Activated CD4-positive, alpha-beta T cell treated with anti-CD3 and anti-CD28 coated beads for 36 hours (primary cell): ENCODE measurements at places on chromosomes 6 and 20.

- DNase-seq: no peak
These were observed 179.9 kb upstream of the TAB2 start for GRCh38 chr6:149137594-149137993.

DNA sequence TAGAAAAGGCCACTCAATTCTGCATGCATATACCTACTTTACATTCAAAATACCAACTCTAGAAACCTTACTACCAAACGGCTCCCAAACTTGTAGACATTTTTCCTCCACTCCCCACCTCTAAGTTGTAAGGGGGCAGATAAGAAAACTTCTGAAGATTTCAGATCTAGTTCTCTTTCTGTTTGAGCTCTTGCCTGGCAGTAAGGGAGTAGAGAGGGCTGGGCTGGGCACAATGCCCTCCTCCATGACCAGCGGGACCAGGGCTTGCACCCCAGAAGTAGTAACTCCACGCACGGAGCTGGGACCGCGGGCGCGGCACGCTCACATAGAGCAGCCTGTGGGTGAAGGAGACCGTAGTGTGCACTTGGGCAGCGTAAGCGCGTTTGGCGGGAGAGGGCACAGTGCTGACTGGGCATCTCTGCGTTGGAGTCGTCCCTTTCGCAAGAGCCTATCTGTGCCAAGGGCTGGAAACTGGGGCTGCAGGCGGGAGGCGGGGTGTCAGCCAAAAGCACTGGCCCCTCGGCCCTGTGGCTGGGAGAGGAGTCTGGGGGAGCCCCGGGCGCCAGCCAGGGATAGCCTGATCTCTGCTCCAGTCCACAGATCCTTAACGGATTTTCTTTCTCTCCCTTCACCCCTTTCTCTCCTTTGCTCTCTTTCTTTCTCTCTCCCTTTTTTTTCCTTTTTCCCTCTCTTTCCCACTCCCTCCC, 32.4 kb downstream of the PHACTR1 start:
- no peak for DNase-seq

- DNase-seq: no peak
These were observed 1.8 kb upstream of the TGM3 start for GRCh38 chr20:2293971-2294370.

- DNase-seq: no peak
These were observed 34.9 kb upstream of the HEY2 start for GRCh38 chr6:125714441-125715090.

DNA sequence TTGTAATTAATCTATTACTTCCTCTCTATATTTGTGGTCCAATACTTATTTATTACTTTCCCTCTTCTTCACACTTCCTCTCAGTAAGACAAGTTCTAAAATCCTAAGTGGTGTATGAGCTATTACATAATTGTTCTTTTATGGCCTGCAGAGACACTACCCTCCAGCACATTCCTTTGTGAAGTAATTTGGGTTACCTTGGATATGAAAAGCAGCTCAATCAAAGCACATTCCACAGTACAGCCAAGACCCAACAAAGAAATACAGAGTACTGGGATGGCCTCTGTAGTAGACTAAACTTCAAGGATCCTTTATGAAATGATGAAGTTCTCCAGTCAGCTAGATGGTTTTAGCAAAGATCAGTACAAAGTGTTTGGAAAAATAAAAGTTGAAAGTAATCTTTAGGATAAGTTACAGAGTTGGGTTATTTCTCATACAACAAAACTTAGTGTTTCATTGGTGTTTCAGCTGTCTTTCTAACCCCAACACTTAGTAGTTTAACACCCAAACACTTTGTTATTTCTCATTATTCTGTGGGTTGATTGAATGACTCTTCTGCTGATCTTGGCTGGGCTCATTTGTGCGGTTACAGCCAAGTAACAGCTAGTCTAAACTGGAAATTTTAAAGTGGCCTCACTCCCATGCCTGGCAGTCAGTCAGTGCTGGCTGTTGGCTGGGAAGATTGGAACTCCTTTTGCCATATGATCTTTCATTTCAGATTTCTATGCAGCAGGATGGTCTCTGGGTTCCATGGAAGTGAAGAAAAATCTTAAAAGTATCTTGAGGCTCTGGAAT, 161.5 kb upstream of the POU3F2 start:
- no peak for DNase-seq

DNA sequence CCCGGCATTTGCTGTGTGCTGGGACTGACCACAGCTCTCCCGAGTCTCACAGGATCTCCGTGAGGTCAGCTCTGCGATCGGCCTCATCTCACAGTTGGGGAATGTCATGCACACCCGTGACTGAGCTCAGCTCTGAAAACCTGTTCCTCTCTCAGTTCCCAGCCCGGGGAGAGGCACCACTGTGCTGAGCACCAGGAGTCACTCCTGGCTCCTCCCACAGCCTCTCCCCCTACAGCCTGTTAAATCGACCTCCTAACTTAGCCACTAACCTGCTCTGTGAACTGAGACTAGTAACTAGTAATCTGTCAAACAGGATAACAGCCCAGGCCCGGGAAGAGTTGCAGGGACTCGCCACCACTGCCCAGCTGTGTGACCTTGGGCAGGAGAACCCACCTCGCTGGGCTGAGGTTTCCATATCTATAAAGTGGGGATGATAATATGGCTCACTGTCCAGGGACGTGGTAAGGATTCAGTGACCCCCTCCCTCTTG, 20.1 kb upstream of the NOL4L start:
- no peak for DNase-seq

- no peak for DNase-seq
These were observed 449.0 kb downstream of the QKI start for GRCh38 chr6:163863565-163863964.

GRCh38 chr6:99011151-99011550, 63.4 kb upstream of the FBXL4 start:
- DNase-seq: no peak

GRCh38 chr20:64153861-64154589, 10.2 kb upstream of the MYT1 start:
- no peak for DNase-seq

- DNase-seq: no peak
These were observed 144.9 kb downstream of the SOX4 start for GRCh38 chr6:21738180-21739094.

DNA sequence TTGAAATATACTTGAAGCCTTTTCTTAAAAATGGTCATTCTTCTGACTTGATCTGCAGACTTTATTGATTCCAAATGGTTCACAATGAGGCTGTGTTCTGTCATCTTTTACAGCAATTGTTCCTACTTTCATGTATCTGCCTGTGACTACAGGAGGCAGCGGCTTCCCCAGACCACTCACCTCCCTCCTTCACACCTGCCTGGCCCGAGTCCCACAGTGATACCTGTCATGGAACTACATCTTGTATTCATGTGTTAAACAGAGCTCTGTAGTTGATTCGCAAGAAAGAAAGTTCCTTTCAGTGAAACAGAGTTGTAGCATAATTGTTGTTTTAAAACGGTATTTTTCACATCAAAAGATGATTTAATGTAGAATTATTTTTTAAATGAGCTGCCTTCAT, 673.5 kb upstream of the AGPAT4 start:
- DNase-seq: no peak

GRCh38 chr6:18712595-18712994, 325.4 kb downstream of the RNF144B start:
- DNase-seq: no peak

- no peak for DNase-seq
These were observed 11.8 kb downstream of the ZBTB24 start for GRCh38 chr6:109471105-109471810.

- no peak for DNase-seq
These were observed 315 bp upstream of the PDE10A start for GRCh38 chr6:165663377-165663735.

GRCh38 chr6:170128346-170128745, 162.5 kb downstream of the DLL1 start:
- no peak for DNase-seq

DNA sequence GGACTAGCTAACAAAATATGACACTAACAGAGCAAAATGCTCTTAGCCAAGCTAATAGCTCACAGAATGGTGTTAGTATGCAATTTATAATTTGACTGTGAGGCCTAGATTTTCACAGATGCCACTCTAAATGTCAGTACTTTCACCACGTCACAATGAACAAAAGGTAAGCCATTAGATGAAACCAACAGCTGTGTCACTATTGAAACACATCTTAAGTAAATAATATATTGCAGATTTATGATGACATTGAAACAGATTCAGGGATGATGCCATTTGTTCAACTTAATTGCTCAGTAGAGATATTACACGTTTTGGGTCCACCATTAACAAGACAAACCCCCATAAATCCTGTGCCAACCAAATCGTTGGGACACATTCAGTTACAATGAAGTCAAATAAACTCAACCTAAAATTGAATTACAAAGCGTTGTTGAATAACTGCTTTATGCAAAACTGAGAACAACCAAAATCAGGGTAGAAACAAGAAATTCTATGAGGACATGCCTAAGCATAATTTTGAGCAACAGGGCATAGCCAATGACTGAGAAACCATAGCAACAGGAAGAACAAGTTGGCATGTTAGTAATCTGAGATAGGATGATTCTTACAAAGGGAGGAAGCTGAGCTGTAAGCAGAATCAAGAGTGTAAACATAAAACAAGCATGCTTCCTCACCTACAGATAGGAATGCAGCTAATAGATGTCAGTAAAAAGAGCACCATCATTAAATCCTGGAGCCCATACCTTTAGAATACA, 85.6 kb upstream of the KHDRBS2 start:
- no peak for DNase-seq

- no peak for DNase-seq
These were observed 64.0 kb downstream of the BMP2 start for GRCh38 chr20:6831461-6831860.

- no peak for DNase-seq
These were observed 15.7 kb downstream of the NFYA start for GRCh38 chr6:41088451-41088850.

DNA sequence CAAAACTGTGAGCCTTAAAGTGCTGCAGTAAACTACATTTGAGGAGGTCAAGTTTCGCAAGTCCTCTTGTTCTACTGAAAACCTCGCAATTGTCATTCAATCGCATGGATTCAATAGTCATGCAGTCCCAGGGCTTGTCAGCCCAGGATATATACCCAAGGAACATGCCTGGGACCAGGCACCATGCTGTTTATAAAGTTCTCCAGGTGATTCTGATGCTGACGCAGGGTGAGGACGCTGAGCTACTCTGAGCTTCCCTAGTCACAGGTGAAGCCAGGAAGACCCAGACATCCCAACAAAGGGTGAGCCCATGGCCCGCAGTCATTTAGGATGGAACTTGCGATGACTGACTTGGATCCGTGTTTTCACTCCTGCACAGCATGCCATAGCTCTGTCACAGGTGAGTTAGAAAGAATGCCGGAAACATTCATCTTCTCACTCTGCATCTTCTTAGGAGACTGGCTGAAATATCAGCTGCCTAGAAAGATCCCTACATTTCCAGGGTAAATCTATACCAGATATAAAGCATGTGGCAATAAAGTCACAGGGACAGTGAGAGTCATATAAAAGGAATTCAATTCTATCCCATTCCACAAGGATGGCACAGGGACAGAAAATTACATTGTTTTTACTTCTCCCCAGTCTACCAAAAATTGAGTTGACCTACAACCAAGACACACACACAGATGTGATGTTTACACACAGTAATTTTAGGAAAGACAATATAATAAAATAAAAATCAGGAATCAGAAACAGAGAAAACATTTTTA, 27.0 kb upstream of the SSTR4 start:
- no peak for DNase-seq

DNA sequence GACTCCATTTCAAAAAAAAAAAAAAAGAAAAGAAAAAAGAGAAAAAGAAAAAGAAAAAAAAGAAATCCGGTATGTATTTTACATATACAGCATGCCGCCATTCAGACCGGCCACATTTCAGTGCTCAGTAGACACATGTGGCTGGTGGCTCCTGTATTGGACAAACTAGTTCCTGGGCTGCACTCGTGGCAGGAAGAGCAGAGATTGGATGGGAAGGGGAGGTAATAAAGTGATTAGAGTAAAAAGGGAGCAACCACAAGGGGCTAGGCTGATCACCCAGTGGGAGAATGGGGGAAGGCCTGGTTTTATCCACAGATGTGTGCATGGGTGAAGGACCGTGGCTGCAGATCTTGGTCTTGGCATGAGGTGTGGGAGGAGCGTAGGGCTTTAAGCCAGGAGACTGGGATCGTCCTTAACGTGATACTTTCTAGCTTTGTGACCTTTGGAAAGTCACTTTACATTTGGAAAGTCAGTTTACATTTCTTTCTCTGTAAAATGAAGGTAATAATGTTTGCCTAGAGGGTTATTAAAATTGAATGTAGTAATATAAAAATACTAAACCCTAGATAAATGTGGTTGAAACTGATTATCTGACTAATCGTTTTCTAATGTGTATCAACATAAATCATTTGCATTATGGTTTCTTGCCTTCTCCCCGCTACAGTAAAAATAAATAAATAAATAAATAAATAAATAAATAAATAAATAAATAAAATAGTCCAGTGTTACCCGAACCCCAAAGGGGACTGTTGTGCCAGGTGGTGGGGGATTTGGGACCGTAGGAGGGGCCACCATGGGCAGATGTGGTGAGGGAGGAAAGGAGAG, 869 bp upstream of the TRIM15 start:
- DNase-seq: no peak

DNA sequence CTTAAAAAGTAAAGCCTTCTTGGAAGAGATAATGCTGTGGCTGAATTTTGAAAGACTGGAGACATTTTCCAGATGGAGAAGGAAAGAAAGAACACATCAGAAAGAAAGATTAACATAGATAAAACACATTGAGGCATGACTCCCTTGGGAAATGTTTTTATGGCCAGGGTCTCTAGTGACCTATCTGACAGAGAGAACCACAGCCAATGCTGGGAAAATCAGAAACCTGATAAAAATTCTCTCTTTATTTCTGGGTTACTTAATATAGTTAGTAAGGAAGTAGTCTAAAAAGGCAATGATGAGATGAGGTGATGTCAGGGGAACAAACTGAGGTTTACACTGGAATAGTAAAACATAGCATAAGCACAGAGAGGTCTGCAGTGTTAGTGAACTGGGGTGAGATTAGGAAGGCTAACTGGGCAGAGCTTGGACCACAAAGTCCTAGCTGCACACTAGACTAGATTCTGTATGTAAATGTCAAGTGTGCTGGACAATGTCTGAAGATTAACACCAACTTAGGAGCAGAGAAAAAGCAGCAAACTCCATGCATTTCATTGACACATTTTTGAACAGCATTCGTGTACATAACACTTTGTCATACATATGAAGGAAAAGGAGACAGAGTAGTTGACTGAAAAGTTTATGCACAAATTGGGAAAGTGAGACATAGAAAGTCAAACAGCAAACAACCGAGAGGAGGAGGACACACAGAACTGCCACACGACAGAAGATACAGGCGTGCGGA, 31.0 kb downstream of the ELOVL2 start:
- DNase-seq: no peak

- DNase-seq: no peak
These were observed 37.6 kb upstream of the L3MBTL3 start for GRCh38 chr6:129980821-129981220.

- peak; percentile 75 for DNase-seq
These were observed 1.4 kb upstream of the CEP43 start for GRCh38 chr6:166997768-166998255.

GRCh38 chr20:47258745-47259695, 97.5 kb downstream of the ZMYND8 start:
- no peak for DNase-seq

GRCh38 chr6:34229877-34230276, 6.8 kb upstream of the HMGA1 start:
- DNase-seq: no peak

GRCh38 chr20:61925555-61926252, 140.0 kb downstream of the TAF4 start:
- no peak for DNase-seq

- DNase-seq: no peak
These were observed 291.9 kb upstream of the PRDM1 start for GRCh38 chr6:105794239-105794638.
